Myometrial cell (primary cell): ENCODE measurements at places on chromosomes 4 and X. TPM values are rescaled to one million over a fixed set of nuclear protein-coding genes. Genes with fewer than 3 reads are reported as not detected.

Gene CXCL8
- 6.4 and 9.5 TPM in 2 replicates for total RNA-seq

Gene NAT8L
- total RNA-seq: under 0.01 TPM in 1 of 2 replicates, not detected in the other

Gene NPY1R
- 3.0 TPM in 1 of 2 replicates, not detected in the other for total RNA-seq

Gene H2BW2
- not detected in 2 replicates for total RNA-seq

Gene USP27X
- 1.4 and 1.9 TPM in 2 replicates for total RNA-seq

Gene SPIN4
- 2.9 and 4.4 TPM in 2 replicates for total RNA-seq

Gene RAB28
- total RNA-seq: 15.6 and 23.2 TPM in 2 replicates

Gene SASH3
- not detected in 2 replicates for total RNA-seq

Gene PABPC1L2B
- not detected in 2 replicates for total RNA-seq
